ENCODE measurements at places on chromosomes 2 and 18. TPM values are rescaled to one million over a fixed set of nuclear protein-coding genes. Genes with fewer than 3 reads are reported as not detected.

GRCh38 chr2:168430431-168430830 lies 25.6 kb upstream of the CERS6 start:
- H3K27me3 ChIP-seq = no peaks in the 10 kb centered on the region
- H3K27ac ChIP-seq = no peak overlapping the region
- no peak for DNase-seq
- H3K4me3 ChIP-seq = no peak overlapping the region
- no peaks in the 10 kb centered on the region for H3K36me3 ChIP-seq

DNA sequence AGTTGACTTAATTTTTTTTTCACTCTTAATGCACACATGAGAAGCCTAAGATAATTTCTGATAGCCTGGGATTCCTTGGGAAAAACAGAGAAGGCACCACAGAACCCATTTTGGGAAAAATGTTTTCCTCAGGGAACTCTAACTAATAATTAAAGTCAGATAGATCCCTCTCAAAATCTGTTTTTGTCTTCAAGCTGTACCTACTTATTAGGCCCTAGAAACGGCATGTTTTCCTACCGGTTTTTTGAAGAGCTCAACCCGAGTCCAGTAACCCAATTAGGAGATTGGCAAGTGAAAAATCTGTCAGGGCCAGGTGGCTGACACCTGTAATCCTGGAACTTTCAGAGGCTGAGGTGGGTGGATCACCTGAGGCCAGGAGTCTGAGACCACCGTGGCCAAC lies 16.1 kb upstream of the PDK1 start:
- H3K27ac ChIP-seq = no peak overlapping the region
- H3K27me3 ChIP-seq = no peaks in the 10 kb centered on the region
- H3K4me1 ChIP-seq = no peaks in the 10 kb centered on the region
- H3K36me3 ChIP-seq = no peaks in the 10 kb centered on the region

DNA sequence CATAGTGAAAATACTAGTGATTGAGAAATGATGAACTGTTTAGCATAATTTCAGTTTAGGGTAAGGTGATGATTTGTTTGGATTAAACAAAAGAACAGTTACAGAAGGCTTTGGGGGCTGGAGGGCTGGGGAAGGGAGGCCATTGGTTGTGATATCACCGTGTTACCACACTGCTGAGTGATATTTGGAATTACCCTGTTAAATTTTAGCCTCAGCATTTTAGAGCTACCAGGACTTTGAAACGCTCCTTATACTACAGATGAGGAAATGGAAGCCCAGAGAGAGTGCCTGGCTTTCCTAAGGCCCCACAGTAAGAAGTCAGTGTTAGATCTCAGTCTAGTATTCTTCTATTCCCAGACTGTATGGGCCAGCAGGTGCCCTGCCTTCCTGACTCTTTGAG lies 15.6 kb downstream of the ARHGEF33 start:
- H3K4me1 ChIP-seq = no peaks in the 10 kb centered on the region
- H3K4me3 ChIP-seq = no peak overlapping the region
- no peak for DNase-seq
- no peak overlapping the region for H3K27ac ChIP-seq
- no peaks in the 10 kb centered on the region for H3K36me3 ChIP-seq
- no peaks in the 10 kb centered on the region for H3K27me3 ChIP-seq

DNA sequence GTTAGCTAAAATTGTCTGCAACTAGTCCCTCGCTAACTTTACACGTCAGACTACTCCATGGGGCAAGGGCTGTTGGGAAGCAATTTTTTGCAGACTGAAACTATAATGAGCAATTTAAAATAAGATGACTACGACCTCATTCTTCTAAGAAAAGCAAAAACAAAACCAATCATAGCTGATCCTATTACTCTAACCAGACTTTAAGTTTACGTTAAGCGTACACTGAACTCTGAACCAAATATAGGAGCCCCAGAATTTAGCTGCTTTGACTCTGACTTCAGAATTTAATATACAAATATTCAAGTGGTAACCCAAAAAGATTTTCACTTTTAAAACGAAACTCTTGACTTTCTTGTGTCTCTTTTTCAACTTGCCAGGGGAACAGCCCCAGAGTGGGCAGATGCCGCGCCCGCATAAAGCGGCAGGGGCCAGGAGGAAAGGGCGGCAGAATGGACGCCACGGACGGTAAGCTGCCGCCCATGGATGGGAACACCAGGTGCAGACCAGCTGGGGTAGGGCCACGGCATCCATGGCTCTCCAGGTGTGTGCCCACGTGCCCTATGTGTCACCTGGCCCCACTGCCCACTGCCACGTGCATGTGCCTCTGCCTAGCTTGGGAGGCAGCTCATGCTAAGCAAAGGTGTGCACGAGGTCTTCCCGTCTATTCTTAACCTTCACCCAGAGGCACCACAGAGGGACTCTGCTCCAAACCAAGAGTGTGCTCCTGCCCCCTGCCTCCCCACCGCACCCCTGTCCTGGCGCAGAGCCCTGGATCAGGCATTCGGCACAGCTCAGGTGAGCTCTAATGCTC lies 217.6 kb downstream of the HDAC4 start:
- H3K36me3 ChIP-seq = peaks cover 63% of the 10 kb centered on the region
- no peaks in the 10 kb centered on the region for H3K27me3 ChIP-seq
- DNase-seq = no peak
- H3K4me1 ChIP-seq = no peaks in the 10 kb centered on the region
- H3K4me3 ChIP-seq = no peak overlapping the region
- no peak overlapping the region for H3K27ac ChIP-seq

DNA sequence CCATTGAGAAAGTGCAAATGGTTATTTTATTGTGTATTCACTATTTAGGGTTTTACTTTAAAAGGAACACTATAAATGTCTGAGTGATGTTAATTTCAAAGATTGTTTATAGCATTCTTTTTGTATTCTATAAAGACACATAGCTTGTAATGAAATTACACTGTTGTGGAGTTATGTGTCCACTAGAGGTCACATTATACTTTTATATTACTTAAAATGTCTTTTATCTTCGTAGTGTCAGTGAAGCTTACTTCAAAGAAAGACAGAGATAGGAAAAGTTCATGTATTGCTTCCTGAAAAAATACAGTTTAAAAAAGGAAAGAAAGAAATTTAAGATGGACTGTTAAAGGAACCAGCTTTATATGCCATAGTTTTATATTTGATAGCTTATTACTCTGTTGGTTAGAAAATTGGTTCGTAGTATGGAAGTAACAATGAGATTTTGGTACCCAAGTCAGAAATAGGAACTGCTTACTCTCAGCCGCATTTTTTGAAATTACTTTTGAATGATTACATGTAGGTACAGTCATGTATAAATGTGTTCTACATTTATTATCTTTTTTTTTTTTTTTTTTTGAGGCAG lies 20.5 kb downstream of the APLF start:
- H3K27me3 ChIP-seq = no peaks in the 10 kb centered on the region
- H3K4me3 ChIP-seq = no peak overlapping the region
- no peak overlapping the region for H3K27ac ChIP-seq
- H3K36me3 ChIP-seq = no peaks in the 10 kb centered on the region
- no peak for DNase-seq
- H3K4me1 ChIP-seq = no peaks in the 10 kb centered on the region

DNA sequence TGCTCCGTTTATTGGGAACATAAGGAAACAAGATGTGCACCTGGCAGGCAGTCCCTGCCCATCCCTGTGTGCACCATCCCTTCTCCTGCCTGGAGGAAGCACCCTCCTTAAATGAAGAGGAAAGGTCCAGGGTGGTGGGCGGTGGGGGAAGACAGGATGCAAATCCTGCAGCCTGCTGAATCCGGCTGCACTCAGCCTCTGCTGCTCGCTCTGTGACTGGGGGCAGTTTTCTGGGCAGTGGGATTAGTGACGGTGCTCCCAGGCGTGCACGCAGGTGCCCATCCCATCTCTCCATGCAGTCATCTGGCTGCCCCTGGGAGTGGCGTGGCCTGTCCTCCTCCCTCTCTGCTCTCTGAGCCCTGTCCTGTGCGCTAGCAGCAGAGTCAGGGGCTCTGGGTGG lies 371.3 kb upstream of the MYT1L start:
- no peak overlapping the region for H3K27ac ChIP-seq
- H3K4me3 ChIP-seq = no peak overlapping the region
- peaks cover 17% of the 10 kb centered on the region for H3K27me3 ChIP-seq
- no peak for DNase-seq
- no peaks in the 10 kb centered on the region for H3K36me3 ChIP-seq

DNA sequence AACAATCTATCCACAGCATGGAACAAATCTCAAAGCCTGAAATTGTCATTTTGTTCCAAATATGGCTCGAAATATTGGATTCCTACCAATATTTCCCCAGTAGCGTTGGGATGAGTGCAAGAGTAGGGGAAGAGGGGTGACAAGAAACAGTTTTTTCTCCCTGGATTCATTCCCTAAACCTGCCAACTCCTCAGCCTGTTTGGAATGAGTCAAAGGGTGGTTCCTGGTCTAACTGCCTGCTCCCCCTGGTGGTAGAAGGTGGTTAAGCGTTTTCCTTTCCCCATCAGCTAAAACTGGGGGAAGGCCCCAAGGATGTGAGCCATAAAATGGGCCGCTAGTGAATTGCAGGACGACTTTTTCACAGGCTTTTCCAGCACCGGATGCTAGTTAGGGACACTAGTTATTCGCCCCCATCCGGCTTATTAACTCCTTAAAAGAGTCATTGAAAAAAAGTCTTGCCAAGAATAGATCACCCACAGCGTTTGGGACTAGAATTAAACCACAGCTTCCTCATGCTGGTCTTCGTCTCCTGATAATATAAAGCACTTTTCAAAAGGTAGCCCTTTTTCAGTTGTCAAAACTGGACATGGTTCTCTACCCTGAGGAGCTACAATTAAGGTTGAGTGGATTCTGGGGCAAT lies 72.5 kb downstream of the DHRS9 start:
- H3K27ac ChIP-seq = no peak overlapping the region
- H3K27me3 ChIP-seq = no peaks in the 10 kb centered on the region
- H3K36me3 ChIP-seq = peaks cover 5% of the 10 kb centered on the region
- DNase-seq = no peak

GRCh38 chr2:46200100-46200690 lies 97.0 kb upstream of the EPAS1 start:
- no peaks in the 10 kb centered on the region for H3K36me3 ChIP-seq
- no peak for DNase-seq
- no peak overlapping the region for H3K4me3 ChIP-seq
- peak overlapping the region; percentile 41 for H3K27ac ChIP-seq

GRCh38 chr2:199148076-199148845 lies 309.5 kb downstream of the SATB2 start:
- no peak for DNase-seq
- H3K4me3 ChIP-seq = no peak overlapping the region
- H3K4me1 ChIP-seq = no peaks in the 10 kb centered on the region
- H3K36me3 ChIP-seq = no peaks in the 10 kb centered on the region

GRCh38 chr2:234333168-234334130 lies 163.4 kb downstream of the ARL4C start:
- no peak overlapping the region for H3K4me3 ChIP-seq
- no peak overlapping the region for H3K27ac ChIP-seq
- no peaks in the 10 kb centered on the region for H3K36me3 ChIP-seq
- DNase-seq = no peak

DNA sequence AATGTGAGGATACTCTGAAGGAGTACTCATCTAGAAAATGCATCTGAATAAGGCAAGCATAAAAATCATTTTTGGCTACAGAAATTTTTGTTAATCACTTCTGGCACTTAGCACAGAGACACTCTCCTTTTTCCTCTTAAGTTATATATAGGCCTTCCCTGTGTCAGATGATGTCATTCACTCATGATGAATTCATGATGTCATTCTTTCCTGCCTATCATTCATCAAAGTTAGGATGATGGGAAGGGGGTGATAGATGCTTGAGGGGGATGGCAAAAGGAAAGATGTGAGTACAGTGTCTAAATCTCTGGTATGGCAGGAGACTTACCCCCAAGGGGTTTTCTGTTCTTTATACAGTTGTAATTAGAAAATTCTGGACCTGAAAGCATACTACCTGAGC lies 42.0 kb downstream of the MAP3K20 start:
- H3K4me1 ChIP-seq = peaks cover 16% of the 10 kb centered on the region
- no peak for DNase-seq
- H3K27me3 ChIP-seq = no peaks in the 10 kb centered on the region

- no peaks in the 10 kb centered on the region for H3K36me3 ChIP-seq
- no peak for DNase-seq
- no peaks in the 10 kb centered on the region for H3K27me3 ChIP-seq
- peaks cover 12% of the 10 kb centered on the region for H3K4me1 ChIP-seq
- no peak overlapping the region for H3K27ac ChIP-seq
- no peak overlapping the region for H3K4me3 ChIP-seq
Measured at GRCh38 chr18:13555192-13555591, 171.2 kb downstream of the FAM210A start.

DNA sequence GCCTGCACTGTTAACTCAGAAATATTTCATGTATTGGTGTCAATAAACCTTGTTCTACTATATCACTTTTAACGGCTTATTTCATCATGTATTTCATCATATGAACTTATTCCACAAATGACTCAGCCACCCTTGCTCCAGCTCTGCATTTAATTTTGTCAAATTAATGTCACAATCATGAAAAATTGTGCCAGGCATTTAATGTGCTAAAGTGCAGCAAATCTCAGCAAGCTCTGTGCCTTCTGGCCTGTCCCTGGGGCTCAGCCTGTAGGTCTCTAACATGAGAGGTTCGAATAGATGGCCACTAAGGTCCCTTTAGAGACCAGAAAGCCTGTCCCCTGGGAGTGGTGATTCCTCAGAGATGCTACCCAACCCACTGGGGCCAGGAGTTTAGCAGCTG lies 28.6 kb downstream of the BOD1L2 start:
- no peak overlapping the region for H3K4me3 ChIP-seq
- H3K4me1 ChIP-seq = no peaks in the 10 kb centered on the region
- DNase-seq = no peak
- no peaks in the 10 kb centered on the region for H3K36me3 ChIP-seq
- H3K27ac ChIP-seq = no peak overlapping the region

GRCh38 chr18:24426398-24427294 lies at the start of gene IMPACT:
IMPACT (plus strand) TSS chr18:24426670; CDS start chr18:24426757, 87 bp downstream.
- H3K4me3 ChIP-seq = peak within 1 kb of the TSS; percentile 94
- peak; percentile 90 for DNase-seq
- peaks cover 17% of the 10 kb centered on the region for H3K4me1 ChIP-seq
- peak within 1 kb of the TSS; percentile 91 for H3K27ac ChIP-seq
- peaks cover 9% of the 10 kb centered on the region for H3K36me3 ChIP-seq
- H3K27me3 ChIP-seq = peaks cover 5% of the 10 kb centered on the region

GRCh38 chr2:174436351-174436750 lies 40.8 kb downstream of the SCRN3 start:
- no peak overlapping the region for H3K27ac ChIP-seq
- no peak overlapping the region for H3K4me3 ChIP-seq
- DNase-seq = no peak
- peaks cover 18% of the 10 kb centered on the region for H3K36me3 ChIP-seq
- no peaks in the 10 kb centered on the region for H3K4me1 ChIP-seq

- no peak overlapping the region for H3K4me3 ChIP-seq
- no peak overlapping the region for H3K27ac ChIP-seq
- peaks cover 4% of the 10 kb centered on the region for H3K36me3 ChIP-seq
- no peak for DNase-seq
- no peaks in the 10 kb centered on the region for H3K27me3 ChIP-seq
- no peaks in the 10 kb centered on the region for H3K4me1 ChIP-seq
Measured at GRCh38 chr18:45059695-45060094, 379.0 kb downstream of the SETBP1 start.

- no peaks in the 10 kb centered on the region for H3K36me3 ChIP-seq
- no peak overlapping the region for H3K4me3 ChIP-seq
- no peaks in the 10 kb centered on the region for H3K27me3 ChIP-seq
- H3K4me1 ChIP-seq = no peaks in the 10 kb centered on the region
- DNase-seq = no peak
Measured at GRCh38 chr2:170113168-170113894, 64.6 kb upstream of the MYO3B start.

ADD2 gene
- 2.1 TPM for total RNA-seq

ANKRD30B gene
- not detected for total RNA-seq

DHRS9 gene
- total RNA-seq = 6.1 TPM

SLC4A3 gene
- 1.0 TPM for total RNA-seq

ZAP70 gene
- total RNA-seq = 8.8 TPM

RNF125 gene
- 8.1 TPM for total RNA-seq

Data from lower lobe of right lung (tissue), 2 donors.